GM12865 (cell line): ENCODE measurements at places on chromosomes 2 and 18.

DNA sequence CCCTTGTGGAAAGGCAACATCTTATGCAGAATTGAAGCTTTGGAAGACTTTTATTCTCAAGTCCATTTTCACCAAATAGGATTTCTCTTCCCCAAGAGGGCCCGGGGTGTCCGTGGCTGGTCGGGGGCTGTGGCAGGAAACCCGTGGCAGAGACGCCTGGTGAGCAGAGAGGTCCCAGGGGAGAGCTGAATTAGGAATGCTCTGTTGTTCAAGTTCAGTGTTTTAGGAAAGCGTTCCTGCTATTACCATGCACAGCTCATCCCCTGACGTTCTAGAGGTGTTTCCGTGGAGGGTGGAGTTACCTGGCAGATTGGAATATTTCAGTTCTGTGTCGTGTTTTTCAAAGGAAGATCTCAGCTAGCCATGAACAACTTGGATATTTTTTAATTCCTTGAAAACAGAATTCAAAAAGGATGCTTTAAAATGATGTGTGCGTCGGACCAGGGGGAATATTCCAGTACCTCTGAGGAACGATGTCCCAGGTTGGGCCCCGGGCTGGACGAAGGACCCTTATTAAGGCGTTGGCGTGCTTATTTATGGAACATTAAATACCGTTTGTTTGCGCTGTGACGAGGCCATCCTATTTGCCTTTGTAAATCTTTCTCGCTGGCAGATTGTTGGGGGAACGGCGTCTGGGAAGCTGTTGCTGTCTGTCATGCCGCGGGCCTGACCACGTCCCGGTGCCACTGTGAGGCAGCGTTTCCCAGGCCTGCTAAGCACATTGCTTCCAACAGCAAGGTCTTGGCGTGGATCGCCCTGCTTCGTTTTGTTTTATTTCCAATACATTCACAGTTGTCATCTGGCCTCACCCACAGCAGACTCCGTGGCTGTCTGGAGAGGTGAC is 8.2 kb downstream of the NFATC1 start:
- no peak for DNase-seq

DNA sequence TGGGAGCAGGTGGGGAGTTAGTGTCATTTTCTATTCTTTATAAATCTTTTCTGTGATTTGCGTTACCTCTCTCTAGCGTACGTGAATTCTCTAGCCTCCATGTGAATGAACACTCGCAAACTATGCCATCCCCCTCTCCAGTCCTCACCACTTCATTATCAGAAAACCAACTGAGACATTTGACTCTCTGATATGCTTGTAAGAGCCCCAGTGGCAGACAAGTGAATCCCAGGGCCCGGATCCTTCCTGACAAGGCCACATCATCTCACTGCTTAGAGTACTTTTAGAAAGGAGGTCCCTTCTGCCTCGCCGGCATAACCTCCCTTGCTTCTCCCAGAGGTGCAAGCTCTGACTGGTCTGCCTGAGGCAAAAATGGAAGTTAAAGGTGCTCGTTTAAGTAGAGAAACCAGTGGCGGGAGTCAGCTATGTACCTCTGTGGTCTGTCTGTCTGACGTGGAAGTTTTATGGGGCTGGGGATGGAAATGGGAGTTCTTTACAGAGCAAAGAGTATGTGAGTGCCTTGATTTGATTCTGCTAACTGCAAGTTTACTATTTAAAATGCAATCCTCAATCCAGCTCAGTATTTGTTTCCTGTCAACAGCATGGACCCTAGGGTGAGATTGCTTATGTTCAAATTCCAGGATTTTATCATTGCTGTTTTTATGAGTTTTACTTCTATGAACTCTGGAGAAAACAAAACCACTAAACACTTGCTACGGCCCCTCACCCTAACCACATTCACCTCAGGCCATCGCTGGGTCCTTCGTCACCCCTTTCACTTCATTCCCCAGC is 114.9 kb upstream of the MSTN start:
- no peak for DNase-seq

DNA sequence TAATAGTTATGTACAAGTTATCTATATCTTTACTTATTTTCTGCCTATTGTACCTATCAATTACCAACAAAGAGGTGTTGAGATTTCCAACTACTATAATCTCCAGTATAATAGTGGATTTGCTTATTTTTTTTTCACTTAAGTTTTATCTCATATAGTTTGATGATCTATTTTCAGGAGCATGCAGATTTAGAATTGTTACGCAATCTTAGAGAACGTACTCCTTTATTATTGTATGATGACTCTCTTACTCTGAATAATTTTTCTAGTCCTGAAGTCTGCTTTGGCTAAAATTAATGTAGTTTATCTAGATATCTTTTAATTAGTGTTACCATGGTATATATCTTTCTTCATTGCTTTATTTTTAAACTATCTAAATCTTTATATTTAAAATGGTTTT is 205.2 kb downstream of the SCG2 start:
- DNase-seq: no peak

- no peak for DNase-seq
Observed at GRCh38 chr18:49569724-49570123, 7.9 kb downstream of the LIPG start.

DNA sequence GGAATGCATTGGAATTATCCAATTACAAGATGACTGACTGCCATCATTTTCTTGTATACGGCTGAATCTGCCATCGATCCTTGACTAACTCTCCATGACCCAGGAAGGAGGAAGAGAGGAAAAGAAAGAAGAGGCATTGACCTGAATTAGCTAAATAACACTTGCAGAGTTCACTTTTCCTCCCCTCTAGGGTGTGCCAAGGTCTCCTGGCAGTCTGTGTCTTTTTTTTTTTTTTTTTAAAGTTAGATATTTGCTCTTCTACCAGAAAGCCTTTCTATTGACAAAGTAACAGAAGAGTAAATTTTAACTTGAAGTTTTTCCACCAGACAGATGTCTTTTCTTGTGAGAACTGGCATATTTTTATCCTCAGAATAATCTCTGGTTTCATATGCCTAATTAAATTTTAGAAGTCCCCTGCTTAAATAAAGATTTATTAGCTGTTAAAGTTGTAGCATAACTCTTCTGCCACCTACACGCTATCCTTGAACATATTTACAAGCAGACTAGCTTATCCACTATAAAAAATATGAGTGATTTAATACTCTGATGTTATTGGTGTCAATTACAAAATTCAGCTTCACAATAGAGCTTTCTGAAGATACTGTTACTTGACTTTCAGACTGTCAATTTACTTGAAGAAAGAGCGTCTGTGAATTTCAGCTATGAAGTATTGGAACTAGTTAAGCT is 171.7 kb upstream of the ETAA1 start:
- no peak for DNase-seq

GRCh38 chr2:127422559-127423477 is 4.6 kb downstream of the PROC start:
- DNase-seq: no peak

DNA sequence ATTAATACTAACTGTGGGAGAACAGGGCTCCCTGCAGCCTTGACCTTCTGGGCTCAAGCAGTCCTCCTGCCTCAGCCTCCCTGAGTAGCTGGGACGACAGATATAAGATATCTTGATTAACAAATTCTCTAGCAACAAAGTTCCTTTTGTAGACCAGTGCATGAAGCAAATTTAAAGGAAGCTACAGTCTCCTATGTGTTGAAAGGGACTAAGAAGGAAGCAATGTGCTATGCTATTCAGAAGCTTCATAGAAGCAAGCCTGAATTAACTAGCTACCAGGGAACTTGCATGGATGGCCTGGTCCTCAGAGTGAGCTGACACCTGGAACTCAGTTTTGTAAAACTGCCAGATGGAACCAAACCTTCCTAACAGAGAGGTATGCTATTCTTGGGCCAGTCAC is 33.2 kb downstream of the RAPH1 start:
- DNase-seq: no peak

DNA sequence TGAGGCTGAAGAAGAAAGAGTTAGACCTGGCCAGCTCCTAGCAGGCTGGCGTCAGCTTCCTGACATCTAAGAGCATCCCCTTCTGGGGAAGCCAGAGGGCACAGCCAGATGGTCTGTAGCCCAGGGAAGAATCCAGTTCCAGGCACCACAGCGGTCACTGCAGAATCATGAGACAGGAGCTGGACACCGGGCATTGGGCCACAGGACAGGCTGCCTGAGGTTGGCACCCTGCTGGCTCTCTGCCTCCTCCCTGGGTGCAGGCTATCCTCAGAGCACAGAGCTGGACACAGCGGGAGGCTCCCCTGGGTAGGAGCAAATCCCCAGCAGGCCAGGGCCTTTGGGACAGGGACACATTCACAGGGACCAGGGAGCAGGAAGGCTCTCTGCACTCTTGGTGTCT is 19.8 kb upstream of the ATOH8 start:
- DNase-seq: no peak

DNA sequence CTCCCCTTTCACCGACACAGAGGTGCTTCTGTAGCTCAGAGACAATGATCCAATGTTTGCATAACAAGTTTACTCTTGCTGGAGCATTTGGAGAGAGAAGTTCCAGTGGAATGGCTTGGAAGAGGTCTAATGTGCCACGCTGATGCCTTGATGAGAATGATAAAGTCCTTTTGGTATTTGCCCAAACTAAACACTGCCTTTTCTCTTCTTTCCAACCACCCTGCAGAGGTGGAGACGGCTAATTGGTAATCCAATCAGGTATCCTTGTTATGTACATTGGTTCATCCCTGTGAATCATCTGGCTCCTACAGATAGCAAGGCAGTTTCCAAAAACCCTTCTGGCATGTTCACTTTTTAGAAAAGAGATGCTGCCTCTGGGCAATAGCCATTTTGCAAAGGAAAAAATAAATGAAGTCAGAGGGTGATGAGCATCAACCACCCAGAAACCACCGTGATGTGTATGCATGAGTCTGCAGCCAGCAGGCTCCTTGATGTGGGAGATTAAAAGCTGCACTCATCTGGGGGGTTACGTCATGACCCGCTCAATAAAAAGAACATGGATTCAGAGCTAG is 40.6 kb downstream of the KIAA2012 start:
- DNase-seq: no peak

GRCh38 chr2:30112561-30112960 is 34.2 kb upstream of the YPEL5 start:
- no peak for DNase-seq

GRCh38 chr18:31061945-31062344 is 19.4 kb upstream of the DSC3 start:
- peak; percentile 79 for DNase-seq

DNA sequence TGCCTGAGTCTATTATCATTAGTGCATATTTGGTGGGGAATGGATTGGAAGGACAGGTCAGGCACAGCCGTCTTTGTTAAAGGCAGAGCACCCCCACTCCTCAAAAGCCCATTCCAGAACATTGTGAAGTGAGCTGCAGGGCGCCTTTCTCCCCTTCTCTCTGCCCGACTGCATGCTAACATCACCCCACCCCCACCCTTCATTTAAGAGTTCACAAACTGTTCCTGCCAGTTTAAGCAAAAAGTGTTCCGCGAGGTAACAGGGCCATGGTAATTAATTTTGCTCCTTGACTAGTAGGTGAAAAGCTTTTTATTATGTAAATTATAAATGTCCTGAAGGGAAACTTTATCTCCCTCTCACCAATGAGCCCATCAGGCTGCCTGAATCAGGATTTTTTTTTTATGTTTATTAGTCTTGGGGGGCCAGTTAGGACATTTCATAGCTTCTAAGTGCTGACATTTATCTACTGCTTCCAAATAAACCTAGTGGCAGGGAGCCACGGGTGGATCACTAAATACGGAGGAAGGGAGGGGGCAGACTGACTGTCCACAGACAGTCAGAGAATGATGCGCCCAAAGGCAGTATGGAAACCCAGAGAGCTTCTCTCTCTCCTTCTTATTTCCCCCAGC is 99.4 kb downstream of the FTCDNL1 start:
- no peak for DNase-seq

DNA sequence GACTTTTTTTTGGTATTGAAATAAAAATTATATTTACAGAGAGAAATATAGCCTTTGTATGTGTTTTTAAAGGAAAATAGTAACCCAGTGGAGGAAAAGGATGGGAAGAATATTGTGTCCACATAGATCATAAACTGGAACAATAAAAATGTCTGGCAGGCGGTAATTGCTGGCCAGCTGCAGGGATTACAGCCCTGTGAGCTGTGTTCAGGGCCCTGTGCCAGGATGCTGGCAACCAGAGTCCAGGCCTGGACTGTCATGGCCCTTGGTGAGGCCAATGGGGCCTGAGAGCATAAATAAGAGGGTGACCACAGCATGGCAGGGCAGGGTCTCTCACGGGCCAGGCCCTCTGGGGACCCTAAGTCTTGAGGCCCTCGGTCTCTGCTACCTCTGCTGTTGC is 171.2 kb downstream of the ACOXL start:
- no peak for DNase-seq
